ENCODE measurements at places on chromosomes 12 and 14. TPM values are rescaled to one million over a fixed set of nuclear protein-coding genes. Genes with fewer than 3 reads are reported as not detected.

DNA sequence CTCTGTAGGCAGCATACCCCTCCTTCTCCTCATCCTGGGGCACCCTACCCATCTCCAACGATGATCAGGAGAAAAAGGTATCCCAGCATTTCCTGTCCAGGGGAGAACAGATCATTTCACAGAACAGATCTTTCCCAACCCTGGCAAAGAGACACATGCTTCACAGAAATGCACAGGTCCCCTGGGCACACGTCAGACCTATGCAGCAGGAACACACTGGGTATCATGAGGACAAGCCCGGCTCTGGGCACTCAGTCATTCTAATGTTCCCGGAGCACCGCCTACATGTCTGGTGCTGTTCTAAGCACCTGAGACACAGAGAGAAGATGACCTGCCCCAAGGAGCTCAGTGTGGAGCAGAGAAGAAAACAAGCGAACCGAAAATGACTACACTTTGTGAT, 56.2 kb downstream of the ACTN1 start:
- no peak for DNase-seq

- no peak for DNase-seq
Observed at GRCh38 chr12:110775997-110776396, 33.3 kb upstream of the PPP1CC start.

DNA sequence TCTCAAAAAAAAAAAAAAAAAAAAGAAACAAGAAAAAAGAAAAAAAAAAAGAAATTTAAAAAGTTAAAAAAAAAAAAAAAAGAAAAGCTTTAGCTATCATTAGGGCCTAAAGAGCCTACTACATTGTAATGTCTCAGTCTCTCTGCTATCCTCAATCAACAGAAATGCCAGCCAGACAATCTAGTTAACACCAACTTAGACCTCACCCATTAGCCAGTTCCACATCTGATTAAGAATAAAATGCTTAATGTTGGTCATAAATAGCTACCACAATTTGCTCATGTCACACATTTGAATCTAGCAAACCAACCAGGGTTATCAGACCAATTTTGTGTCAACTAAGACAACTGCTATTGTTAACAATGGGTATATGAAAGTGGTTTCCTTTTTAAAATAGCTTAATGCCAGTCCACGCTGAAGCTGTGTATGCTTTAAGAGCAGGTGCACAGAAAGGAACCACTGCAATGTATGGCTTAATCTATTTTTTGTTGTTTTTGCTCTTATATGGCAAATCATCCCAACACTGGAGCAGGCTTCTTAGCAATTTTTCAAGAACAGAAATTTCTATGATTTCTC, 45.5 kb upstream of the SELPLG start:
- no peak for DNase-seq

- DNase-seq: no peak
Observed at GRCh38 chr12:121245951-121246350, 36.0 kb downstream of the P2RX4 start.

The KRT73 gene
- not detected for total RNA-seq

Measured in GM12878 (cell line).